Fibroblast of lung (primary cell): ENCODE measurements at places on chromosomes 2 and 18. TPM values are rescaled to one million over a fixed set of nuclear protein-coding genes. Genes with fewer than 3 reads are reported as not detected.

DNA sequence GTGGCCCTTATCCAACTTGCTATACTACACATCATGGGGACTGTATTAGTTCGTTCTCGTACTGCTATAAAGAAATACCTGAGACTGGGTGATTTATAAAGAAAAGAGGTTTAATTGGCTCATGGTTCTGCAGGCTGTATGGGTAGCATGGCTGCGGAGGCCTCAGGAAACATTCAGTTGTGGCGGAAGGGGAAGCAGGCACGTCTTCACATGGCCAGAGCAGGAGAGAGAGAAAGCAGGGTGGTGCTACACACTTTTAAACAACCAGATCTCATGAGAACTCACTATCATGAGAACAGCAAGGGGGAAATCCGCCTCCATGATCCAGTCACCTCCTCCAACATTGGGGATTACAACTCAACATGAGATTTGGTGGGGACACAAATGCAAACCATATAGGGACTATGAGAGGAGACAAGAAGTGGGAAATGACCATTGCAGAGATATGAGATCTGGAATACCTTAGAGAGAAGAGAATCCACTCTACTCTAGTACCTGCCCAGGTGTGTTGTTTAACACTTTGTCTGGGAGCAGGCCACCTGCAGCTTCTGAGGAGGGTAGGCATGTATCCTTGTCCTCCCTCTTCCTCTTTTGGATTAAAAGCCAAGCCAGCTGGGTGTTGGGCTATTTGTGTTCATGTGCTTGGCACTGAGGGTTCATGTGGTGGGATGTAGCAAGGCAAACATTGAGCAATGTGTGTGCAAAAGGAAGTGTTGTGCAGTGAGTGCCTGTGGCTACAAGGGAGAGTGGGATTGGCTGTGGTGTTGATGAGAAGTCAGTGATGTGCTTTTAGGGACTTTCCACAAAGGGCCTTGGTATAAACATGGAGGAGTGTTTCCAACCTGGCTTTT is 22.8 kb downstream of the TTLL4 start:
- DNase-seq: peak; percentile 66

GRCh38 chr2:217215877-217216276 is 356.0 kb upstream of the TNP1 start:
- peak; percentile 22 for DNase-seq

DNA sequence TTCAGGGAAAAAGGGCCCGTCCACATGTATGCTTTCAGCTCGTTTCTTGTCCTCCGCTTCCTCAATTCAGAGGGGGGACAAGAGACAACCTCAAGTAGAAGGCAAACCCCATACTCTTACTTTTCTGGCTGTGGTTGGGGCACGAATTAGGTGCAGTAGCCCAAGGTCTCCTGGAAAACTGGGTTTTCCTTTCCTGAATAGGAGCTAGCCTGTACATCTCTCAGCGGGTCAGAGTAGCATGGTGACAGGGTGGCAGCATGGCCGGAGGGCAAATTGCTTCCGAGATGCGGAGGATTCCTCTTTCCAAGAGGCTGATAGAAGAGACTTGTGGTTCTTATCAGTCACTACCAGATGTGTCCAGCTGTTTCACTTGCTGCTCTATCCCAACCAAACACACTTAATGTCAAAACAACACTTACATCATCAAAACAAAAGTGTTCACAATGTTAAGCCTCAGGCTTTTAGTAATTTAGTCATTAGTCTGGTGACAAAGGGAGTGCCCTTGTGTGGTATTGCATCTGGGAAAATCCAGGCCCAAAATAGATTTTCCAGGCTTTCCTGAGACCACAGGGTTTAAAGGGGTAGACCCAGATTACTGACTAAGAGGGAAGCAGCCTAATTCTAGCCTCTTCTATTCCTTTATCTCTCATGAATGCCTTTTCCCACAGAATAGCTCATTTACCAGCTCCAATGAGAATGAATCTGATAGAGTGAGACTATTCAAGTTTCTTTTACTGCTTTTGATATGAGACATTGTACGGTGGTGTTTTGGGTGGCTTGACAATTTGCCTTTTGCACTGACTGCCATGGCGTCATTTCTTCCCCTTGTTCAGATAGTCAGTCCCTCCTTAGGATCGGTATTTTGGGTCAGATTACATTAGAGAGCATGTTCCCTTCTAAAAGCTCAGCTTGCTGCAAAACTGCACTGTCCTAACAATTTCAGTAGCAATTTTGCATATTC is 162.0 kb downstream of the LTBP1 start:
- DNase-seq: peak; percentile 67

Gene FAM161A
- polyA plus RNA-seq: 0.84 and 1.1 TPM in 2 replicates

- no peak for DNase-seq
Measured at GRCh38 chr2:176844461-176844860, 368.1 kb upstream of the HNRNPA3 start.

Gene CDH20
- polyA plus RNA-seq: 0.12 and 0.24 TPM in 2 replicates
